ENCODE measurements at places on chromosomes 12 and 14.

DNA sequence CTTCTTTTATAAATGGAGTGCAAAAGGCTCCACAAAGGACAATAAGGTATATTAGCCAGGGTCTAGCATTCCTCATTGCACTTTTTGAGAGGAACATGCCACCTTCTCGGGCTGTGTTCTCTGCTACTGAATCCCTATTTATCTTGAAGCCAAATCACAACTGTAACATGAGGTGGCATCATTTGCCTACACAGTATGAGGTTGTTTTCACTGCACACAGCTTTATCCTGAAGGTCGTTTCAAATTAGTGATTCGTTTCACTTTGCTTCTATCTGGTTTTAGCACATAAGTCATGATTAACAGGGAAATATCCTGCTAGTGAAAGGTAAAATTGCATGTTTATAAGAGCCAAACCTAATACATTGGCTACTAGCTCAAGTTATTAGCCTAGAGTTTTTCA lies 153.8 kb downstream of the SLC35F4 start:
- no peak for DNase-seq

DNA sequence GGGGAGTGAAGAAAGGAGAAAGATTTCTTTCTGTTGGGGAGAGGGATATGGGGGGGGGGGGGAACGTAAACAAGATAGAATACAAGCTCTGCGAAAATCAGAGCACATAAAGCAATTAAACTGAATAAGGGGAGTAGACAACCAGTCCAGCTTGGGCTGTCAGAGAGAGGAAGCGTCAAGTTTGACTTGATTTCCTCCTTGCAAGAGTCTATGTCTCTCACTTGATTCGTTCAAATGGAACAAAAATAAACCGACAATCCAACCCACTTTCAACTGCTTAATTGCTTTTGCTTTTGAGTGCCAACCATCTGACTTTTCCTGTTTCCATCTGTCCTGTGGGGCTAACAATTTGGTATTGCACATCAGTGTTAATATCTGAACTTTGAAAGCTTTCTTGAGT lies 942 bp downstream of the SYT1 start:
- no peak for DNase-seq

GRCh38 chr14:99677231-99678140 lies 6.6 kb upstream of the CYP46A1 start:
- DNase-seq: no peak

DNA sequence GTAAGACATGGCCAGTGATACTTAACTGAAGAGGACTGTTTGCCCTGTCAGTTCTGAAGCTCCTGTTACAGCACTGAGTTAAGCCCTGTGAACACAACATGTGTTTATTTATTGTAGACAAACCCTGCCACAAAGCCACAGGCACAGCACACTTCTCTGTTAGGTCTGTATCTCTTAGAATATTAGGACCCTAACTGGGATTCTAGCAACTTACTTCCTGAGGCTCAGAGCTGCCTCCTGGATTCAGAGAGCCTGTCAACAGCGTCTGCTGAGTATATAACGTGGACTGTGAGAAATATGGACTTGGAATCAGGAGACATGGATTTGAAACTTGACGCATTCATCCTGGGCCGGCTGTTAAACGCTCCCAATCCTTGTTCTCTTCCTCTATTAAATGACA lies 135.0 kb upstream of the HIF1A start:
- DNase-seq: no peak

GRCh38 chr12:96514328-96514727 lies 25.0 kb downstream of the CFAP54 start:
- DNase-seq: no peak

GRCh38 chr14:59826150-59826549 lies 44.4 kb downstream of the RTN1 start:
- DNase-seq: no peak

DNA sequence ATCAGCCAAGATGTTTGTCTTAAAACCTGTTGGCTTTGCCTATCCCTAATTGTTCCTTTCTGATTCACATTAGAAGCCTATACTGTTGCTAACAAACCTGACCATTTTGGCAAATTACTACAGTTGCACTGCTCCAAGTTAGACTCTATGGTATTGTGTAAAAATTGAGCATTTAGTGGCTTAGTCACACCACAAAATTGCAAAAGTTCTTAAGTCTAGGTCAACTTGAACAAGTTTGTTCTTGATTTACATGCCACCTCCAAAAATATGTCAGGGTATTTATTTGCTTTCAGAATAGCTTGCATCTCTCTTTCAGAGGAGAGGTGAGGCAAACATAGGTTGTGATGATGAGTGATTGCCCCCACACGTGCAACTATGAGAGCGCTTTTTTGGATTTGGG lies 27.0 kb upstream of the PTHLH start:
- no peak for DNase-seq

GRCh38 chr14:96847451-96847850 lies 50.3 kb downstream of the VRK1 start:
- no peak for DNase-seq

DNA sequence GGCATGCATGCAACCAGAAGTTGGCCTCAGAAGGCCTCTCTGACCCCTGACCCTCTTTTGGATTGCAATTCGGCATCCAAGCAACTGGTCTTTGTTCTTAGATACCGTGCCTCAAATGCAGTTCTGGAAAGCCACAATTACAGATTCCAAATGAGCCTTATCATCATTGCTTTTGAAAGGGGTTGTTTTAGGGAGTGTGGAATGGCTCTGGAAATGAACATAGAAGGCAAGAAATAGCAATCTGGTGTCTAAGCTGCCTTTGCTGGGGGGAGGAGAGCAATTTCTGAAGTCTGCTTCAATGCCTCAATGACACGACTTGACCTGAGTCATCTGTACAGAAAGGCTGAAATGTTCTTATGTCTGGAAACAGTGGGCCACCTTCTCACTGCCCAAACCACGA lies 250.1 kb downstream of the NUAK1 start:
- DNase-seq: no peak

GRCh38 chr14:104973135-104973384 lies 5.1 kb downstream of the AHNAK2 start:
- no peak for DNase-seq

DNA sequence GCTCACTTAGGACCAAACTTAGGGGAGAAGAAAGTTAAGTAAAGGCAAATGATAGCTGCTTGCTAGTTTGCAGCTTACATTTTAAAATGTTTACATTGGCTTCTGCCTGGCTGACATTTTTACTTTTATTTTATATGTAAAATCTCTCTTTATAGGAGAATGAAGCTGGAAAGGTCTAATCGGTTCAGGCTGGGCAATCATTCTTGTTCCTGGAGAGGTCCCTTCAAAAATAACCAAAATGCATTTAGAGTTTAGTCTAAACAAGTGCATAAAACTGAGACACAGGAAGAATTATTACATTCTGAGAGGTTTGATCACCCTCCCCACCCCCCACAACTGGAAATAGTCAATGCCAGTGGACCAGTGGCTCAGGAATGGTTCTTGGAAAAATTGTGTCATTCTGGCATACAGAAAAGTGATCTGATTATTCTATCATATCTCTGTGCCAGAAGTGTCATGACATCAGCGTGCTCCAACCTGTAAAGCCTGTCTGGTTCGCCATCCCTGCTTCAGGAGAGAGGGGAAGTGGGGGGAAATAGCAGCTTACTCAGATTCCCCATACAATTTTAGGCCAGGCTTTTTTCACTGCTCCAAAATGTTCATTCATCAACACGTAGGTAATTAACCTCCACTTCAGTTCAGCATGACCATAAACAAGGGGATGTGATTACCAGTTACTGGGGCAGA lies 4.2 kb downstream of the PRICKLE1 start:
- no peak for DNase-seq

- no peak for DNase-seq
Measured at GRCh38 chr12:43898474-43898873, 62.6 kb downstream of the TMEM117 start.

GRCh38 chr12:43540470-43540869 lies 11.5 kb downstream of the ADAMTS20 start:
- DNase-seq: no peak

DNA sequence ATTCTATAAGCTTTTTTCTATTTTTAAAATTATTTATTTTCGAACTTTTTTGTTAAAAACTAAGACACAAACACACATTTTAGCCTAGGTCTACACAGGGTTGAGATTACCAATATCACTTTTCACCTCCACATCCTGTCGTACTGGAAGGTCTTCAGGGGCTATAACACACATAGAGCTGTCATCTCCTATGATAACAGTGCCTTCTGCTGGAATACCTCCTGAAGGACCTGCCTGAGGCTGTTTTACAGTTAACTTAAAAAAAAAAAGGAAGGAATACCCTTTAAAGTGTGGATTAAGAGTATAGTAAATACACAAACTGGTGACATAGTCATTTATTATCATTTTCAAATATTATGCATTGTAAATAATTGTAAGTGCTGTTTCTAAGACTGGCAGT lies 43.0 kb downstream of the RASSF8 start:
- no peak for DNase-seq

DNA sequence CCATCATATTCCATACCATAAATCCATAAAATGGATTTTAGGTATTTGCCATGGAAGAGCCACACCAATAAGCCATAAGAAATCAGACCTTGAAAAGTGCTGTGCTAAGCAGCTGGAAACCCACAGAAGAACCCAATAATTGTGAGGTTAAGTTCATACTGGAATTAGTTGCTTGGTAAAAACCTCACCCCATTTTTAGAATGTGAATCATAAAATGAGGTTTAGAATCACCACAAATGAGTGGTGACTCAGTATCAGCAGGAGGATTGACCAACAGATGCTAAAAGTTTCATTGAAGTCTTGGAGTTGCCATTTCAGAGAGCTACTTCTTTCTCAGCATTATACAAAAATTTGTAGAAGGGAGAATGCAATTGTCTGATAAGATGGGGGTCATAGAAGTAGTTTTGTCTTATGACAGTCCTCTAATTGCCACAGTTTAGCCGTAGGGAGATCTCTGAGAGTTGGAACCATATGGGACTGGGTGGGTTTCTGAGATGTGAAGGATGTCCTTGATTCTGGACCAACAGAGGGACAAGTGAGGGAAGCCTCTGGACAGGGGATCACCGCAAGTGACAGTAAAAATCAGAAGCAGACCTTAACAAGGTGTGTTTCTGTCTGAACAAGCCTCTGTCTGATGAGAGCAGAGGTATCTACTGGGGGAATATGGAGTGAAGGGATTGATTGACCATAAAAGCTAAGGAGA lies 1.4 kb upstream of the STON2 start:
- DNase-seq: no peak

- DNase-seq: no peak
Measured at GRCh38 chr14:102154121-102154520, 14.4 kb downstream of the WDR20 start.

DNA sequence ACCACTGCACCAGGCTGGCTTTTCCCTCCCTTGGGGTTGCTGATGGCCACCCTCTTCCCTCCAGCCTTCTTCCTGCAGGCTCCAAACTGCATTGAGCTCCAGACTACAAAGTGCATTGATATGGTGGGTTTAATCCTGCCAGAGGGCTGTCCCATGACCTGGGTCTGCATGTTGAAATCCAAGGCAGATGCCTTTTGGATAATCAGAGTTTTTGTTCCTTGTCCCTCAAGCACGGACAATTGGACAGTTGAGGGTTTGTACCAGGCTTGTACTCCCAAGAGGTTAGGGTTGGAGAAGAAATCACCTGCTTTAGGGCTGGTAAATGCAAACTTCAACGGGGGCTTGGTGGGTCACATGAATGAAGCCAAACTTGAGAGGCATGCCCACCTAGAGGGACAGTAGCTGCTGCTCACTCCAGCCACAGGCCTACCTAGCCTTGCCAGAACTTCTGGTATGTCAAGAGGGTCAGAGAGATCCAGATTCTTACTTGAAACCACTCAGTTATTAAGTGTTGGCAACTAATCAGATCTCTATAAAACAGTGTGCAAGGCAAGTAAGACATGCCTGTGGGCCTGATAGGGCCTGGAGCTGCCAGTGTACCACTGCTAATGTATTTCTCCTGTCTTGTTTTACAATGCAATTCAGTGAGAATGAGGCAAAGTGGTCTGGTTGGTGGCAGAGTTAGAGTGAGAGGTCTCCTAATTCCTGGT lies 21.7 kb upstream of the KRT83 start:
- no peak for DNase-seq

- no peak for DNase-seq
Measured at GRCh38 chr12:130640901-130641300, 75.2 kb downstream of the RIMBP2 start.

DNA sequence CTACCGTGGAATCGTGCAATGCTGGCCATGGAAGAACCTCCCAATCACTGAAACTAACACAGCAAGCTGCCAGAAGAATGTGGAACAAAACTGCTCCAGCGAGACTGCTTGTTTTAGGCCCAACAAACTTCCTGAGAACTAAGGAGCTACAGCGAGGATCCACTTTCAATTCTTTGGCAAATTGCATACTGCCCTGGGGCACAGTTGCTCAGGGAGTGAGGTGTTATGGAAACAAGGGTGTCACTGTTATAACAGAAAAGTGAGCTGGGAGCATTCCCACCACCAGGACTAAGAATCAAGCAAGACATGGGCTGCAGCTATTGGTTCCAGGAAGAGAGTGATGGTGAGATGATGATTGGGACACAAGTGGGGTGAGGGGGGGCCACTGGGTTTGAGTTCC lies 1606.1 kb upstream of the FLRT2 start:
- no peak for DNase-seq

DNA sequence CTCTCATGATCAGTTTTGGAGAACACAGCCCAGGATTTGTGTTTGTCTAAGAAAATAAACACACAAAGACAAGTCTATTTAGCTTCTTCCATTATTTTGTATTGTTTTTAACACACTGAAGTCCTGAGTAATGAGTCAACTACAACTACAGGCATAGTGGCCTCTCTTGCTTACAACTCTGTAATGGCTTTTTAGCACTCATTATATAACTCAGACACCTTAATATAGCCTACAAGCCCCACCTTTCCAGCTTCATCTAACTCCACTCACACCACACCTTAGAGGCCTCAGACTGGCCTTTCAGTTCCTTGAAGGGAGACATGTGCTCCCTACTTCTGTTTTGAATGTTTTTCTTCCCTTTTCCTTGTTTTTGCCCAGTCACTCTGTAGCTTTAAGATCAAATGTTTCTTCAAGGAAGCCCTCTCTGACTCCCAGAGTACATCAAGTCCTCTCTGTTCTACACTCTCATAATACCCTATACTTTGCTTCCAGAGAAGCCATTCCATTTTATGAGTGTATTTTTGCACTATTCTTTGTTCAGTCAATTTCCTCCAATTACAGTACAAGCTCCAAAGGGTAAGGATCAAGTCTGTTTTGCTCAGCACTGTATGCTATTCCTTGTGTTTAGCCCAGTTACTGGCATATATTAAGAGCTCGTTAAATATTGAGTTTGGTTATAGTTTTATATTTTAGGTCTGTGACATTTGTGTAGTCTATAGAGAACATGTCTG lies 233.6 kb upstream of the ARHGAP5 start:
- DNase-seq: no peak

- DNase-seq: peak; percentile 15
Measured at GRCh38 chr12:123363740-123364531, 711 bp downstream of the SBNO1 start.

DNA sequence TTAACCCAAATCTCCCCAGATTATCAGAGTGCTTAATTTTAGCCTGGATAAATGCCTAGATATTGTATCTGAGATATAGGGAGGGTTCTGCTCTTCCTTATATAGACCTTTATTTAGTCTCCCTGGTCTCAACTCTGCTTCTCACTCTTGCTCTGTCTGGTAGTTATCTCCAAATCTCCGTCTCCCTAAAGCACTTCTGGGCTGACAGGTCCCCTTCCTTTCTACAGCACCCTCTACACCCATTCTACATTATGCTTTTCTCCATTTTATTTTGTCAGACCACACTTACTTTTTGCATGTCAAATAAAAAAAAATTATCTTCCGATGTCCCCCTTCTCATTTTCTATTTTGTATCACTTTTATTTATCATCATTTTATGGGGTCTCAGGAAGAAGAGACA lies 2.0 kb upstream of the ERC1 start:
- no peak for DNase-seq

Data from activated T-helper 1 cell treated with anti-CD3 and anti-CD28 coated beads, Interleukin-2, amount 50 U/mL, for 16 hours (primary cell).